ENCODE measurements at places on chromosomes 5 and 9.

GRCh38 chr9:105131981-105132380 lies 112.5 kb upstream of the SLC44A1 start:
- no peak for DNase-seq

DNA sequence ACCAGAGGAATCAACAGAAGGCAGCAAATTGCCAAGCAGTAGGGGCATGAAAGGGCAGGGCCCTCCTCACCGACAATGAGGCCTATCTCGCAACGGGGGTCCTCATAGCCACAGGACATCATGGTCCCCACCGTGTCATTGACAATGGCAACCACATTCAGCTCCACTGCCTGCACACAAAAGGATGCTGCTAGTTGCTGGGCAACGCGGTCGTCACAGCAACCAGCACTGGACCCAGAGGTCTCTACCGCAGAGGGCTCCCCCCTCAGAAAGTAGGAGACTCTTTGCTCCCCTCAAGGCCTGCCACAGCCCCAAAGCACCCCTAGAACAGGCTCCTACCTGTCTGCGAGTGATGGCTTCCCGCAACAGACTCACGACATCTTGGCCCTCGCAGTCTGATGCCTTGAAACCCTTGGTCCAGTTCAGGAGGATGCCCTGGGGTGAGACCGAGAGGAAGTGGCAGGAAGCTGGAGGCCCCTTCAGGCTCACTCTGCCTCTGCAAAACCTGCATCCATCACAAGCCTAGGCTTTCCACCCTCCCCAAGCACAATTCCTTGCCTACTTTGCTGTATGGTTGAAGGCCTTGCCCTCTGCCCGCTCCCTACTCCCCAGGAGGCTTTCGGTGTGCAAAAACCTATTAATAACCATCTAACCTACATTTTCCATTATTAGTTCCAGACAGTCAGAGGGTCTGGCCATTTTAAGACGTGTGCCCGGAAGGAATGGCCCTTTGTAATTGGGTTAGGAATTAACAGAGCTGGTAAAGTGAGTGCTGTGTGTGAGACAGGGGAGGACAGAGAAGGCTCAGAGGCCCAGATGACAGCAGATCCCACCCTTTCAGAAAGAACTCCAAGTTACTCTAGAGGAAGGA lies 15.2 kb downstream of the HK3 start:
- DNase-seq = no peak

GRCh38 chr5:170761048-170761707 lies 22.3 kb upstream of the GABRP start:
- no peak for DNase-seq

DNA sequence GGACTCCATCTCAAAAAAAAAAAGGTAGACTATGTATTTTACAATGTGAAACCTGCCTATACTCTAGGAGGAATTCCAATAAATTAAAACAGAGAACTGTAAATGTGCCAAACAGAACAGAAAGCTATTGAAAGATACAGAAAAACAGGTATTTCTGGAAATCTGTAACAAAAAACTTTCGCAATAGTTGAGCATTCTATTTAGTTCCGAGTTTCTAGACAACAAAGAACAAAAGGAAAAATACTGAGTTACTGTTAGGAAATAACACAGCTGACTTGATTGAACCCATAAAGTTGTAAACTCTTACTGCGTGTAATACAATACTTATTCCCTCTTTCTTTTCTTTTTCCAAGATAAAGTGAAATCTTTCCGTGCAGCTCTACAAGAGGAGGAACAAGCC lies 18.6 kb downstream of the DIMT1 start:
- DNase-seq = no peak

DNA sequence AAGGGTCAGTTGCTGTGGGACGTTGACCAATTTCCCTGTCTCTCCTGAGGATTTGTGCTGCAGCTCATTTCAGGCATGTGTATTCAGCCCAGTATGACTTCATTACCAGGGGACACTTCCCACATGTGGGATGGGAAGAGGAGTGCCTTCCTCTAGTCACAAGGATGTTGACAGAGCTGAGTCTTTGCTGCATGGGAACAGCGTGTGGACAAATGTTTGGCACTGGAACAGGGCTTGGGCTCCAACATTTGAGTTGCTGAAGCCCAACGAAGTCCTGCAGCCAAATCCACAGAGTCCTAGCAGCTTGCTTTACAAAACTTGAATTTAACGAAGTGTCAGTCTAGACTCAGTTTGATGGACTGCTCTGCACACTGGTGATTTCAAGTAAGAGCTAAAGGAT lies 283.2 kb downstream of the SH3GL2 start:
- DNase-seq = no peak

DNA sequence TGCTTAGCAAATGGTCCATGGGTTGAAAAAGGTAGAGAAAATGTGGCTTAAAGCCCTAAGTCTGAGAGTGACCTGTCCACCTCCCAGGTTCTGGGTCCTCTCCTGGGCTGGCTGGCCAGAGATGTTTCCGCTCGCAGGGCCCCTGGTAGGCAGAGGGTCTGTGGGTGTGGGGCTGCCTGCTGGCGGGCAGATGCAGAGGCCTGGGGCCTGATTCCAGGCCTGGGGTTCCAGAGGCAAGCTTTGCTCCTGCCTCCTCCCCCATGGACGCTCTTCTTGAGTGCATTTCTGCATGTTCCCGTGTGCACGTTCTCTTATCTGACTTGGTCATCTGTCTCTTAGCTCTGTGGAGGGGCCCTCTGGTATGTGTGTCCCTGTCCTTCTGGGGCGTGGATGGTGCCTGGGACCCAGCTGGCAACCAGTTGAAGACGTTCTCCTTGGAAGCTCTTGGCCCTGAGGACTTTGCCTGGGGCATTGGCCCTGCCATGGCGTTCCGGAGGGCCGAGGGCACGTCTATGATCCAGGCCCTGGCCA lies 3.8 kb downstream of the MIGA2 start:
- no peak for DNase-seq

DNA sequence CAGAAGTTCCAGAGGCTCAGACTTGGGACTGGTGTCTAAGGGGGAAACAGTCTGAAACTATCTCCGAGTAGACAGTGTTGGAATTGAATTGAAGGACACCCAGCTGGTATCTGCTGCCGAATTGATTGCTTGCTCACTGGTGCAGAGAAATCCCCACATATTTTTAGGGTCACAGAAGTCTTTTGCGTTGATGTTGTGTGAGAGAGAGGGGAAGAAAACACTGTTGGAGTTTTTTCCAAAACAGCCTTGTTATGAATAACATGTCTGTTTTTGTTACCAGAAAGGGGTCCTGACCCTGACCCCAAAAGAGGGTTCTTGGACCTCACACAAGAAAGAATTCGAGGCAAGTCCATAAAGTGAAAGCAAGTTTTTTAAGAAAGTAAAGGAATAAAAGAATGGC lies 81.3 kb downstream of the ALDH7A1 start:
- no peak for DNase-seq

DNA sequence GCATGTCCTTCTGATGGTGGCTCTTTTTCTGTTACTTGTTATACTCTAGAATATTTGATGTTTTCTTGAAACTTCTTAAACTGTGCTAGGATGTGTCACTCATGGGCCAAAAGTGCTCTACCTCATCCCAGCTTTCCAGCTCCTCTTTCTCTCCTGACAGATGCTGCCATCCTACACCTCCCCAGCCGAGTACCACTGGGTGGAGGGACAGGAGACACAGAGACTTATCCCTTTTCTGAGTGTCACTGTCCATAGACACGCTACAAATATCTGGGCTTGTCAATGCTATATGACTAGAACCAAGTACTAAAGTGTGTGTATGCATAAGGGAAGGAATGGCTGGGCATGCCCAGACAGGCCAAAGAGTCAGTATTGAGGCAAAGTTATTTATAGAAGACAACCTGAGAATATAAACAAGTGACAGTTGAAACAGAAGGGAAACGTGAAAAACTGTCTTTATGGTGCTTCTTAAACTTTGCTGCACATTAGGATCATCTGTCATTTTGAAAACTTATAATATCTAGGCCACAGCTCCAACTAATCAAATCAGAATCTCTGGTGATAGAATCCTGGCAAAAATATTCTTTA lies 188.0 kb downstream of the CARTPT start:
- peak; percentile 22 for DNase-seq
